ENCODE measurements at places on chromosomes 7 and 10.

GRCh38 chr7:134083766-134084487, 43.2 kb upstream of the LRGUK start:
- DNase-seq: no peak

GRCh38 chr10:84256510-84257342, 11.9 kb downstream of the RGR start:
- DNase-seq: no peak

DNA sequence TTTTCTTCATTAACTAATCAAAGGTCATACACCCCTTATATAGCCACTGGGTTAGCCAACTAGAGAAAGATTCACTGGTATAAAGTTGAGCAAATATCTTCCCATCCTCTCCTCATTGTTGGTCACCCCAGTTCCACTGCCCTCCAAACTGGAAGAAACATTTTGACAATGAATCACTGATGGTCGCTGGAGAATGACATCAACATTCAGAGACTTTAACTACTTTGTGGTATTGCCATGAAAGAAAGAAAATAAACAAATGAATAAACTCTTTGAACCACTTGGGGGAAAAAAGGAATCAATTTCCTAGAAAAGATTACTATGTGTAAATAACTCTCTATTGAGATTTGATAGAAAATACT, 23.4 kb downstream of the HYCC1 start:
- no peak for DNase-seq

DNA sequence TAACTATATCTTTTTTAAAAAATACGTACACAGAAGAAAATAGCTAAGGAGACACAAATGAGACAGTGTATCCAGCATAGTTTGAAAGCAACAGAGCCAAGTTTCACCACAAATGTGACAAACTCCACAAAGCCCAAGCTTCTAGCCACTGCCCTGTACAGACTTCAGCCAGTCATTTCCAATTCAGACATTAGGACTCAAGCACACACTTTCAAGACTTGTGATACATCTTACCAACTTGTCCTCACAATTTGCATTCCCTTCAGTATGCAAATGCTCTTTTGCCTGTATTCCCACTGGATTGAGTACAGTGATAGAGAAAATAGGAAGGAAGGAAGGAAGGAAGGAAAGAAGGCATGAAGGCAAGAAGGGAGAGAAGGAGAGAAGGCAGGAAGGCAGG, 510.4 kb downstream of the KCNMA1 start:
- DNase-seq: no peak

- no peak for DNase-seq
Measured at GRCh38 chr10:125992254-125992653, 95.9 kb downstream of the FANK1 start.

All from progenitor cell of endocrine pancreas (in vitro differentiated cells).